Stimulated activated CD8-positive, alpha-beta memory T cell treated with anti-CD3 and anti-CD28 coated beads, Interleukin-15, amount 100 ng/mL, for 48 hours (primary cell): ENCODE measurements at places on chromosomes 5 and 9.

GRCh38 chr9:89357331-89358197, 39.3 kb downstream of the SECISBP2 start:
- DNase-seq, result no peak

DNA sequence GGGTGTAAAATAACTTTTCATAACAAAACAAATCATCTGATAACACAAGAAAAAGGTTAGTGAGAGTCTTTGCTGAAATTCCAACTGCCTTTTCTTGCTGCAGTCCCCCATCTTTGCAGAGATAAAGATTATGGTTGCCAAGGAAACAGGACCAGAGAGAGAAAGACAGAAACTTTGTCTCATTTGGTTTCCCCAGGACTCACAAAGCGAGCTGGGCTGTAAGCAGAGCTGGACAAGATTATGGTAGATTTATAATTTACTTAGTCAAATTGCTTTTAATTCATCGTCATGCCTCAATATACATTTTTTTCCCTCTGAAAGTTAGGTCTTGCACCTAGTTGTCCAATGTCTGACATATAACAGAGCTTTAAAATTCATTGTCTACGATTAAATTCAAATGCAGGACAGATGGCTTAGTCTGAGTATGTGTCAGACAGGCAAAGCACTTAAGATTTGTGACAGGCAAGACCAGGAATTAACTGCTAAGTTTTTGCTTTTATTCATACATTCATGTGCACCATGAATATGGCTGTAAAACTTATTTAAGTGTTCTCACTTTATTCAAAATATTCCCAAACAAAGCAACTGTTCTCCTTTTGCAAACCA, 17.4 kb downstream of the ENC1 start:
- DNase-seq, result no peak

GRCh38 chr9:16092142-16093091, 539.6 kb downstream of the CCDC171 start:
- DNase-seq, result no peak

- DNase-seq, result no peak
Observed at GRCh38 chr9:6923086-6923485, 165.3 kb downstream of the KDM4C start.

DNA sequence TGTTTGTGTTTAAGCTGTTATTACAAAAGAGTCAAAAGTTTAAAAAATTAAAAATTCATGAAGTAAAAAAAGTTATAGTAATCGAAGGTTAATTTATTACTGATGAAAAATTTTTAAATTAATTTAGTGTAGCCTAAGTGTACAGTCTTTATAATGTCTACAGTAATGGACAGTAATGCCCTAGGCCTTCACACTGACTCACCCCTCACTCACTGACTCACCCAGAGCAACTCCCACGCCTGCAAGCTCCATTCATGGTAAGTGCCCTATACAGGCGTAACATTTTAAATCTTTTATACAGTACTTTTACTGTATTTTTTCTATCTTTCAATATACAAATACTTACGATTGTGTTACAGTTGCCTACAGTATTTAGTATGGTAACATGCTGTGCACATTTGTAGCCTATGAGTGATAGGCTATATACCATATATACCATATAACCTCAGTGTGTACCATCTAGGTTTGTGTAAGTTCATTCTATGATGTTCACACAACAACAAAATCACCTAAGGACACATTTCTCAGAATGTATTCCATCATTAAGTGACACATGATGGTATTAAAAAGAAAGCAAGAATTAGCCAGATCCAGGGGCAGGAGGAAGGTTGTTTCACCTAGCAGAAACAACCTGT, 40.1 kb downstream of the DCAF10 start:
- no peak for DNase-seq

DNA sequence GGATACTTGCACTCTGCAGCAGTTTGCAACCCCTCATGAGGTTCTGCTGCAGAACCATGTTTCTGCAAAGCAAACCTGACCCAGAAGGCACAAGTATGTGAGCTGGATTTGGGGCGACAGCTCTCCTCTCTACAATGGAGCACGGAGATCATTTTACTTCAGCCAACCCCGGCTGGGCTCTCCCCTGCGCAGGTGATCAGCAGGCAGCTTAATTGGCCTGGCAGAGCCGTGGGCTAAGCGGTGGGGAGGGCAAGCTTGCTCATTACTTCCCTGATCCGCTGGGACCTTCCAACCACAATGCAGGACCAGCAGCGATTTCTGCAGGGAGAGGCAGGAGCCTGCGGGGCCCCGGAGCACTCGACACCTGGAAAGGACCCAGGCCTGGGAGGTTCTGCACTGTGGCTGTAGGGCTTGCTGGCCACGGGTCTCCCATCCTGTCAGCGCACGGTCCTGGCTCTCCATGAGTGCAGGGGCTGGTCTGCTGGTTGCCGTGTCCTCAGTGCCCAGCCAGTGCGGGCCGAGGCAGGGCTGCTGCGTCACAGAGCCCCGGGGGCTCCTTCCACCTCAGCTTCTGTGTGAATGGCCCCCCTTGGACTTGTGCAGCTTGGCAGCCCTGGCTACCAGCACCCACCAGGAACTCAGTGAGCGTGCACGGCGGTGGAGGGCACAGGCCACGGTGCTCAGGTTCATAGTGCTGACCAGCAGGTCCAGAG, 51.8 kb upstream of the RAPGEF1 start:
- no peak for DNase-seq

- no peak for DNase-seq
Observed at GRCh38 chr9:129178568-129179382, 714 bp upstream of the IER5L start.

DNA sequence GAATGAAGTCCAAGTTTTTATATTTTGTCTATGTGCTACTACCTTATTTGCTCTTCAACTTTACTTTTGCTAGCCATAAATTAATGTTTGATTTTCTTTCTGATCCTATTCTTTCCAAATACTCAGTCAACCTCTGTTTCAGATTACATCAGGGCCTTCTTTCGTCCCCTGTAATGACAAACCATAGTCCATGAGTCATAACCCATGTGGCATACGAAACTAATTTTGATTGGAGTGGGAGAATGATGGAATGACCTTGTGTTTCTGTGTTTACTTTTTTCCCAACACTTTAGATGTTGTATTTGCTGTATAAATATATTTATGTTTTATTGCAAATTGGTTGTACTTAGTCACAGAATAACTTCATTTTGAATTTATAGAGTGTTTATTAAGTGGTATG, 1043.1 kb downstream of the DTWD2 start:
- DNase-seq, result no peak

- no peak for DNase-seq
Observed at GRCh38 chr9:112112941-112113681, 62.0 kb downstream of the SUSD1 start.
